Natural killer cell (primary cell): ENCODE measurements at places on chromosomes 13 and 19. TPM values are rescaled to one million over a fixed set of nuclear protein-coding genes. Genes with fewer than 3 reads are reported as not detected.

GRCh38 chr13:34627509-34628208 lies 314.4 kb upstream of the NBEA start:
- no peaks in the 10 kb centered on the region for H3K4me1 ChIP-seq
- H3K4me3 ChIP-seq = no peak overlapping the region
- H3K27ac ChIP-seq = no peak overlapping the region
- H3K27me3 ChIP-seq = no peaks in the 10 kb centered on the region

DNA sequence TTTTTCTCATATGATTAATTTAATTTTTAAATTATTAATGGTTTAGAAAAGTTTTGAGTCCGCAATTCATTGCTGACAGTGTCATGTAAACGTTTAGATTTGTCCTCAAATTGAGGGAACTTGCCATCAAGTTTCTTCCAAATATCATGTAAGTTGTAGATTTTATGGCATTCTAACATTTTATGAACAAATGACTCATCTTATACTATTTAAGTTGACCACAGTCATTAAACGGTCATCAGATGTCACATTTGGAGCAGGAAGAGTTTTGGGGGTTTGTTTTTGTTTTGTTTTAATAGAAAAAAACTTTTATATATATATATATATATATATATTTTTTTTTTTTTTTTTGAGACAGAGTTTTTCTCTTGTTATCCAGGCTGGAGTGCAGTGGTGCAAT lies 4.3 kb downstream of the ZNF114 start:
- no peaks in the 10 kb centered on the region for H3K27me3 ChIP-seq
- H3K4me3 ChIP-seq = no peak overlapping the region
- no peaks in the 10 kb centered on the region for H3K36me3 ChIP-seq

DNA sequence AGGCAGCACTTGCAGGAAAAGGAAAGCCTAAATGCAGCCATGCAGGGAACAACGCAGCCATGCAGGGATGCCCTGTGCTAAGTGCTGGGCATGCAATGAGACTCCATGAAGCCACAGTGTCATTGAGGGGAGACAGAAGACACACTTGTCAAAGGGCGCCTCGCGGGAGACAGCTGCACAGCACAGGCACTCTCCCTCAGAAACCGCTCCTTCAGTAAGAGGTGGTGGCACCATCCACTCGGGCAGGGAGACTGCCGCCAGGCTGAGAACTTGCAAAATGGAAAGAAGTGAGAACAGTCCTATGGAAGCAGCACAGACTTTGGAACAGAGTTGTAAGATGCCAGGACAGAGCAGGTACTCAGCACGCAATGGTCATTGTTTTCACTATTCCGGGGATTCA lies 51.1 kb downstream of the GGACT start:
- H3K27ac ChIP-seq = no peak overlapping the region
- no peak overlapping the region for H3K4me3 ChIP-seq
- DNase-seq = no peak
- H3K36me3 ChIP-seq = peaks cover 5% of the 10 kb centered on the region
- peaks cover under 1% of the 10 kb centered on the region for H3K4me1 ChIP-seq

GRCh38 chr13:111201304-111201940 lies 86.3 kb downstream of the ARHGEF7 start:
- no peak overlapping the region for H3K27ac ChIP-seq
- peaks cover 3% of the 10 kb centered on the region for H3K36me3 ChIP-seq
- DNase-seq = no peak
- no peaks in the 10 kb centered on the region for H3K27me3 ChIP-seq
- peaks cover 23% of the 10 kb centered on the region for H3K4me1 ChIP-seq
- H3K4me3 ChIP-seq = no peak overlapping the region

PRX gene
- 2.0 TPM for total RNA-seq

DNA sequence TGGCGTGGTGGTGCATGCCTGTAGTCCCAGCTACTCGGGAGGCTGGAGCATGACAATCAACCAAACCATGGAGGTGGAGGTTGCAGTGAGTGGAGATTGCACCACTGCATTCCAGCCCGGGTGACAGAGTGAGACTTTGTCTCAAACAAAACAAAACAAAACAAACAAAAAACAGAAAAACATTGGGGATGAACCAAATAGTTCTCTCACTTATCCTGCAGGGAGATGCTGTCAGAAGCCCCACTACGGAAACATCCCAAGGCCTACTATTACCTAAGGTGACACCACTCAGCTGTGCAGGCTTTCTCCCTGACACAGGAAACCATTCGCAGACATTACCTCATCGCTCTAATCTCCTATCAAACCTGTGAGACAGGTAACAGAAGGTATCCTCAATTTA lies 113.5 kb downstream of the FOXO1 start:
- no peak overlapping the region for H3K27ac ChIP-seq
- no peak for DNase-seq
- no peak overlapping the region for H3K4me3 ChIP-seq
- no peaks in the 10 kb centered on the region for H3K27me3 ChIP-seq
- no peaks in the 10 kb centered on the region for H3K36me3 ChIP-seq

DNA sequence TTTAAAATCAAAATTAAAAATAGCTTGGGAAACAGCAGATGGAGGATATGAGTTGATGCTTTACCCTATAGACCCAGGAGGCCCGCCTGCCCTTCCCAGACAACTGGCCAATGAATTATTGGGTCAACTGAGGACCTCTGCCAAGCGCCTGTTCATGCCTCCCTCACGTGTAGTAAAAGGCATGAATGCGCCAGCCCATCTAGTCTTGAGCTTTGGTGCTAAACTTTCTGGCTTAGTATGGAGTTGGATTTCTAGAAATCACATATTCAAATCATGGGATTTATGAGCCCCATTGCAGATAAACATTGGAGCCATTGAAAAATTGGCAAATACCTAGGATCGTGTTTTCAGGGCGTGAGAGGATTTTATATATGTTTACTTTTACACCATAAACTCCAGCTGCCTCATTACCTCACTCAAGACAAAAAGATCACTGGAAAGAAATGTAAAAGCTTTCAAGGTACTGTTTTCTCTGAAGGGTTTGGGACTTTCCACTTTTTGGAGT lies 47.1 kb downstream of the COL4A2 start:
- no peaks in the 10 kb centered on the region for H3K36me3 ChIP-seq
- H3K4me1 ChIP-seq = no peaks in the 10 kb centered on the region

DNA sequence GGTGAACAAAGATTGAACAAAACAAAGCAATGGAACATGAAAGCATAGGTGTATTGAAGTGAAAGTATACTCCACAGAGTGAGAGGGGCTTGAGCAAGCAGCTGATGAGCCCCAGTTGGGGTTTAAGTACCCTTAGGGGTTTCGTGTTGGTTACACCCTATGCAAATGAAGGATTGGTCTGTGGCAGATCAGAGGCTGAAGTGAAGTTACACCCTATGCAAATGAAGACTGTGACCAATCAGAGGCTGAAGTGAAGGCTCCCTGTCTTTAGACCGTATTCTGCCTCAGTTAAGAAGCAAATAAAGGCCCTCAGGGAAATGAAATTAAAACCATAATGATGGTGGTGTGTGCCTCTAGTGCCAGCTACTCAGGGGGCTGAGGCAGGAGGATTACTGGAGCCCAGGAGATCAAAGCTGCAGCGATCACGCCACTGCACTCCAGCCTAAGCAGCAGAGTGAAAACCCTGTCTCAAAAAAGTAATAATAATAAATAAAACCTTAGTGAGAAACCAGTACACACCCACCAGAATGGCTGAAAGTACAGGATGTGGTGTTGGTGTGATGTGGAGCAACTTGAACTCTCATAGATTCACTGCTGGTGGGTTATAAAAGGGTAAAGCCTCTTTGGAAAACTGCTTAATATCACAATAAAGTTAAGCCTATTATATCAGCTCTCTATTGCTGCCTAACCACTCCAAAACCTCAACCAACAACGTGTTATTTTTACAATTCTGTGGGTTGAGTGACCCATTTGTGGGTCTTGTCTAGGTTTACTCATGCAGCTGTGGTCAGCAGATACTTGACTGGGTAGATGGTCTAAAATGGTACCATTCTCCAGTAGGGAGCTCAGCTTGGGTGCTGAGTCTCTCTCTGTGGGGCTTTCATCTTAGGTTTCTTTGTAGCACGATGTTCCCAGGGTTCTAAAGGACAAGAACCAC lies 12.8 kb upstream of the UPF3A start:
- H3K27me3 ChIP-seq = no peaks in the 10 kb centered on the region
- peaks cover 60% of the 10 kb centered on the region for H3K4me1 ChIP-seq
- H3K27ac ChIP-seq = peak overlapping the region; percentile 65
- H3K36me3 ChIP-seq = peaks cover 27% of the 10 kb centered on the region
- H3K4me3 ChIP-seq = peak overlapping the region; percentile 29

COX6B2 gene
- total RNA-seq = 0.26 TPM

GRCh38 chr19:16654627-16655026 lies 5.3 kb downstream of the SMIM7 start:
- no peaks in the 10 kb centered on the region for H3K27me3 ChIP-seq
- H3K4me1 ChIP-seq = peaks cover 11% of the 10 kb centered on the region
- H3K36me3 ChIP-seq = peaks cover 68% of the 10 kb centered on the region
- no peak overlapping the region for H3K4me3 ChIP-seq
- H3K27ac ChIP-seq = no peak overlapping the region

GRCh38 chr13:71661921-71662320 lies 205.1 kb downstream of the DACH1 start:
- DNase-seq = no peak
- H3K4me1 ChIP-seq = no peaks in the 10 kb centered on the region
- no peaks in the 10 kb centered on the region for H3K36me3 ChIP-seq
- no peak overlapping the region for H3K27ac ChIP-seq
- H3K27me3 ChIP-seq = no peaks in the 10 kb centered on the region

- no peaks in the 10 kb centered on the region for H3K36me3 ChIP-seq
- no peaks in the 10 kb centered on the region for H3K27me3 ChIP-seq
- no peak overlapping the region for H3K27ac ChIP-seq
- DNase-seq = no peak
- no peaks in the 10 kb centered on the region for H3K4me1 ChIP-seq
These were observed 1775.1 kb upstream of the PCDH20 start for GRCh38 chr13:63190742-63191141.

TPGS1 gene
- total RNA-seq = 18.9 TPM

LSM4 gene
- 60.8 TPM for total RNA-seq

DNA sequence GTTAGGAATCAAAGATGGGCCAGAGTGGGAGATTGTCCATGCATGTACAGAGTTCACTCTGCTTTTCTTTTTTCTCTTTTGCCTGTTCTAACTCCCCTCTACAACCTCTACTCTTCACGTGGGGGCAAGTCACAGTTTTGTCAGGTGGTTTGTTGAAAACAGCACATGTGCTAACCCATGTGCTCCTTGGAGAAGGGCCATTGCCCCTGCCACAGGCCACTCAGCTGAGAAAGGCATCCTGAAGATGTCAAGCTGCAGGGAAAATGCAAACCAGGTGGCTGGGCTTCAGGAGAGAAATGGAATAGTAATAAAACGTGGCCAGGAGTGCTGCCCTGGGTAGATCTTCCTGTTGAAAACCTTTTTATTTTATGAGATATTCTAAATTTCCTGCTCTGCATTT lies 35.3 kb upstream of the SLC10A2 start:
- H3K36me3 ChIP-seq = no peaks in the 10 kb centered on the region
- DNase-seq = no peak
- H3K4me1 ChIP-seq = no peaks in the 10 kb centered on the region
- no peak overlapping the region for H3K27ac ChIP-seq
- no peaks in the 10 kb centered on the region for H3K27me3 ChIP-seq

- peaks cover 12% of the 10 kb centered on the region for H3K27me3 ChIP-seq
- no peak overlapping the region for H3K4me3 ChIP-seq
- H3K36me3 ChIP-seq = no peaks in the 10 kb centered on the region
- DNase-seq = no peak
These were observed 911 bp downstream of the ENOX1 start for GRCh38 chr13:43785650-43786471.

- peaks cover 6% of the 10 kb centered on the region for H3K36me3 ChIP-seq
- H3K4me1 ChIP-seq = peaks cover 37% of the 10 kb centered on the region
- no peaks in the 10 kb centered on the region for H3K27me3 ChIP-seq
- peak overlapping the region; percentile 78 for H3K4me3 ChIP-seq
- no peak for DNase-seq
These were observed 606 bp upstream of the STXBP2 start for GRCh38 chr19:7636317-7636690.

DNA sequence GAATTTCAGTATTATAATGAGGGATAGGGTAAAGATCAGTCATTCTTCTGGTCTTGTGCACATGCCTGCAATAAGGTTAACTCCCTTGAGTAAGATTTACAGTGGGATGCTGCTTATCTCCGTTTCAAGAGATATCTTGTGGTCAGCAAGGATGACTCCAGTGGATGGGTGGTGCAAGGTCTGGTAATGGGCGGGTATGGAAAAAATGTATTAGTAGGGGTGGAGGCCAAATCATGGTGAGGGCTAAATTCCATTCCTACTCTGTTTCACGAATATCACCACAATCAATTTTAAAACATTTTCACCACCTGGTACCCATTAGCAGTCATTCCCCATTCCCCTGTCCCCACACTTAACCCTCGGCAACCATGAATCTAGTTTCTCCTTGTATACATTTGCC lies 40.6 kb downstream of the CCDC122 start:
- H3K4me3 ChIP-seq = no peak overlapping the region
- H3K27me3 ChIP-seq = no peaks in the 10 kb centered on the region
- no peaks in the 10 kb centered on the region for H3K4me1 ChIP-seq
- H3K27ac ChIP-seq = no peak overlapping the region

FIZ1 gene
- 8.5 TPM for total RNA-seq

DNA sequence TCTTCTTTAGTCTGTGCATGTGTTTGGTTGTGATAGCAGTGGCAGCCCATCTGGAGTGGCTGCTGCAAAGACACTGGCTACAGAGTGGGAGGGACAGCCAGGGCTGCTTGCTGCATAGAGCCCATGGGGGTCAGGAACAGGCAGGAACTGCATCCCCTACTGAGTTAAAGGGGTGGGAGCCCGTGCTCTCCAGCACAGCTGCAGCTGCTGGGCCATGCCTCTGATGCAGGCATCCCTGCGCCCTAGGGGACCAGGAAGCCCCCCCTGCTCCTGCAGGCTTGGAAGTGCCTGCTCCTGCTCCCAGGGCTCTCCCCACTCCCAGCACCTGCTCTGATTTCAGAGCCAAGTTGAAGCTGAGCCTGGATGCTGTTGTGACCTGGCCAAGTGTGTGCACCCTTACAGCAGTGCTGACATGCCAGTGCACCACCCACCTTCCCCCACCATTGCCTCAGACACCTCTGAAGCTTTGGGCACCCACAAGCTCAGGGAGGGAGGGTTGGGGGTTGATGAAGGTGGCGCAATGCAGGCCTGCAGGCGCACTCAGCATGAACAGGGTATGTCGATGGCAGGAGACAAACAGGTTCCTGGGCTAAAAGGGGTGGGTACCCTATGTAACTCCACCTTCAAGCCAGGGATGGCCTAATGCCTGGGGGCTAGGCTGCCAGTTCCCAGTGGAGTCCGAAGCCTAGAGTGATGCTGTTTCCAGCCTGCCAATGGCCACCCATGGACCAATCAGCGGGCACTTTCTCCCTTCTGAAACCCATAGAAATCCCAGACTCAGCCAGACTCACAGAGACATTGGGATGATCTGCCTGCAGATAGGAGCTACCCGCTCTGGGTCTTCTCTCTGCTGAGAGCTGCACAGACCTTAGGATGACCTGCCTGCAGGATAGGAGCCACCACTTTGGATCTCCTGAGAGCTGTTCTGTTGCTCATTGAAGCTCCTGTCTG lies 919.9 kb upstream of the MIR17HG start:
- no peaks in the 10 kb centered on the region for H3K4me1 ChIP-seq
- no peaks in the 10 kb centered on the region for H3K27me3 ChIP-seq

TRPM4 gene
- total RNA-seq = not detected

GRCh38 chr13:68690567-68690966 lies 1417.1 kb upstream of the ATXN8OS start:
- no peaks in the 10 kb centered on the region for H3K27me3 ChIP-seq
- no peak for DNase-seq
- no peaks in the 10 kb centered on the region for H3K36me3 ChIP-seq

RUVBL2 gene
- 23.6 TPM for total RNA-seq
